ENCODE measurements at places on chromosomes 12 and 14.
A peak's percentile ranks its signal among the peaks of the same experiment; 100 is the strongest.

DNA sequence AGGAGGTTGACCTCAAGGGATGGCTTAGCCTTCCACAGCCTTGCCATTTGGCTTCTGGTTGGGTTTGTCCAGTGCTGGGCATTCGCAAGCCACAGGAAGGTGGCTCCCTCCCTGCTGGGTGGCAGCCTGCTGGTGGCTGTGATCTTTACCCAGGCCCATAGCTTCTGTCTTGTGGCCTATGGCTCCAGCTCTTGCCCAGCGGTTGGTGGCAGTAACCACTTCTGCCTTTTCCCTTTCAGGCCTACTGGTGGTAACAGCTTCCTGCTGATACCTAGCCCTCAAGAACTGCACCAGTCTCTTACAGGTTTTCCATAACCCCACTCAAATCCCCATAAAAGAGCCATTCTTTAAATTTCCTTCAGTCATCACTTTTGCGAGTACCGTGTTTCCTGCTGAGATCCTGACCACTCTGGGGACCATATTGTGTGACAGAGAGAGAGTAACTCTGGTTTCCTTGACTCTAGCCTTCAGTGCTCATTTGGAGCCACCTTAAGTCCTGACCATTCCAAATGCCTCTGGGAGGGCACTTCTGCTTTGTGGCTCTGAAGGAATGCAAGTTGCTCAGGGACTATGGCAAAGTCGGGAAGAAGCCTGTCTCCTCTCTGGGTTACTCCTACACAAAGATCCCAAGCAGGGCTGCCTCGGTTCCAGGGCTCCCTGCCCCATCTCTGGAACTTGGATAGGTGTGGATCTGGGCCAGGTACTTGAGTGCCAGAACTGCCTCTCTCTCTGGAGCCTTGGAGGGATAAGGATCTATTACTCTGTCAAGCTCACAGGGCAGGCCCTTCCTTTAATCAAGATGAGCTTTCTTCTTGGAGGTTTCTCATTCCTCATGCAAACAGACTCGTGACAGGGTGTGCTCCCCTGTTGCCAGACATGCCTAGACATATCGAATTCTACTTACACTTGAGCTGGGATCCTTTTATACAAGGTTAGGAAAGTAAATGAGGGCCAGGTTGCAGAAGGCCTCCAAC is 2.9 kb upstream of the NYNRIN start:
- DNase-seq: no peak

DNA sequence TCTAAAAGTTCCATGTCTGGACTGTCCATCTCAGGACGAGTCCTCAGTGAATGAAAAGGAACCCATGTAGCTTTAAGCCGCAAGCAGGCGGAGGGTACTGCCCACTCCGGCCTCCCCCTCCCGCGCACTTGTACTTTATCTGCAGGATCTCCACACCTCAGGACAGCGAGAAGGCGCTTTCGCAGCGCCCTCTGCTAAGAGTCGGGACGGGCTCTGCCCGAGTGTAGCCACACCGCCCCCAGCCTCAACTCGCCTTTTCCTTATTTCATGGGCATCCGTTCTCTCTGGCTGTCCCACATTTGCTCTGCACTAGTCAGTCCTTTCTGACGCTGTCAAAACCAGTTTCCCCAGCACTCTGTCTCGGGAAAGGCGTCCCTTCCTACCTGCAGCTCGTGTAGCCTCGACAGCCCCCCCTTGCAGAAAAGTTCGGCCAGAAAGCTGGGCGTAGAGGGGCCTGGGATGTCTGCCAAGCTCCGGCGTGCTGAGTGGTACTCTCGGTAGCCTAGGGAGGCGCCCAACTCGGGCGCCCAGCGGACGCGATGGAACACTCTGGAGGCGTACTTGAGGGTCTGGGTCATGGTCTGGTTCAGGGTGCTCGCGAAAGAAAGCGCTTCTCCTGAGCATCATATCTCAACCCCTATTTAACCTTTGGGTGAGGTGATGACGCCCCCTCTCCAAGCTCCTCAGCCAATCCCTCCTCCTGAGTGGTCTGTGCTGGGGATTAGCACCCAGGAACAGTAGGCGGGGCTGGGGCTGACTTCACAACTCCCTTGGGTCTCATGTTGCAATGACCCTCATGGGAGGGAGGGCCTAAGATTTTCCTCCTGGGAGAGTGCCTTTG is at the start of gene CYP27B1:
Gene CYP27B1 (minus strand): TSS at position 615 of the 841 bp plus-strand sequence. CDS start 37 bp downstream, at position 578.
- no peak for DNase-seq

DNA sequence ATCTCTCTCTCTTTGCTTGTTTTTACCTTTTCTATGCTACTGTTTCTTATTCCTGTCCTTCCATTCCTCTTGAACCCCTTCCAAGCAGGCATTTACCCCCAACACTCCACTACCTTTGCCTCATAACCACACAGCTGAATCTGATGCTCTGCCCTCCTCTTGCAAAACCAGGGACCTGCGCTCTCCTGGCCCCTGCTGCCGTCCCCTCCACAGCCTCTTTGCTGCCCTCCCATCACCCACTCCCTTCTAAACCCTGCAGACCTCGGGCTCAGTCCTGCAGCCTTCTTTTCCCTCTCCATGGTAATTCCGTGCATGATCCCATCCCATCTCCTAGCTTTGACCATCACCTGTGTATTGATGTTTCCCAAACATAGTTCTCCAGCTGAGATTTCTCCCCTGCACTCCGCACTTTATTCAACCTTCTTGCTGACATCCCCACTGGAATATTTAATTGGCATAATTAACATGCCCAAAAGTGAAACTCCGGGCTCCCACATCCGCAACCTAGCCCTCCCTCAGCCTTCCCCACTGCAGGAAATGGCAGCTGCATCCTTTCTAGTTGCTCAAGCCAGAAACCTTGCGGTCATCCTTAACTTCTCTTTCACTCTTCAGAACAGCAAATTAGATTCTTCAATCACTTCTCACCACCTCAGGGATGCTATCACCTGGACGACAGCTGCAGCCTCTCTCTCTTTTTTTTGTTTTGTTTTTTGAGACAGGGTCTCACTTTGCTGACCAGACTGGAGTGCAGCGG is 16.0 kb downstream of the FIGNL2 start:
- DNase-seq: no peak

GRCh38 chr14:22556021-22556989 is 32.7 kb downstream of the DAD1 start:
- peak; percentile 93 for DNase-seq

GRCh38 chr12:94033101-94033500 is 115.3 kb upstream of the PLXNC1 start:
- DNase-seq: no peak

DNA sequence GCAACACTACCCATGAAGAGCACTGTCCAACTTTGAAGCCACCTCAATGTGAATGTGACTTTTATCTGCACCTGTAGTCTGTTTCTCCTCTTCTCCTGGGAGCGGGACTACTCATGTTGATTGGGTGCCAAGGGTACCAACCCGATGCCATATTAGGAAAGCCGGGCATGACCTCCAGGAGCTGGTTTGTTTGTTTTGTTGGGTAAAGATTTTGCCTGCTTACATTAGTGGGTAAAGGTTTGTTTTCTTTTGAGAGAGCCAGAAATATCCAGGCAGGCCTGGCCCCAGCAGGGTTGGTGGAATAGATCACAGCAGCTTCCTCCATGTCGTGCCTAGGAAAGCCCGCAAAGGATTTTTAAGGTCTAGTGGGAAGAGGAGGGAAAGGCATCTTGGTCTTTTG is 19.7 kb upstream of the ITPK1 start:
- DNase-seq: no peak

GRCh38 chr14:75987201-75987970 is 1.8 kb downstream of the IFT43 start:
- no peak for DNase-seq

DNA sequence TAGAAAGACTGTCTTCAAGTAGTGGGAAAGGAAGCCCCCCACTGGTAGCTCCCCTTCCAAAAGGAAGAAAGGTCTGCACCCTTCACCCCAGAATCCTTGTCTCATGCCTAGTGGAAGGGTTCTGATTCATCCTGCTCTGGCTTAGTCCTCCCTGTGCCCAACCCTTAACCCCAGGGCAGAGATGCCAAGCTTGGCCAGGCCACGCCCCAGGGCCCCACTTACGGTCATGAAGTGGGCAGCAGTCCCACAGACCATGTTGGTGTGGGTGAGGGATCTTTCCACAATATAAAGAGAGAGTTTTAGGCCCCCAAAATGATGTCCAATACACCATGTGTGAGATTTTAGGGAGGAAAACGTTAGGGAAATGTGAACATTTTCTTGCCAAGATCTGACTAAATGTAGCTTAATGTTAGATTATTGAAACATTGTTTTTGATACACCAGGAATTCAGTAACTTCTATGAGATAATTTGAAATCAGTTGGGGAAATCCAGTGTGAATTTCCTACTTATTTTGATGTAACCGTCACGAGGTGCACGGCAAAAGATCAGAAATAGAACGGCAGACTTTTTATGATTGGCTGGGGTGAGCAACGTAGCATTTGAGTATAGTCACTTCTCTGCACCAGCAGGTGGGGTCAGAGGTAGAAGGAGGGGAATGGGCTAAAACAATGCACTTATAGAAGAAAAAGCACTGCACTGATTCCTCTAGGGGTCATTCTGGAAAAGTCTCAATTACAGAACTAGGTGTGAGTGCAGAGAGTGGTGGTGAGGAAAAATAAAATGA is 8.2 kb upstream of the SSPN start:
- DNase-seq: no peak

GRCh38 chr14:105144026-105144665 is 24.4 kb downstream of the JAG2 start:
- DNase-seq: no peak

DNA sequence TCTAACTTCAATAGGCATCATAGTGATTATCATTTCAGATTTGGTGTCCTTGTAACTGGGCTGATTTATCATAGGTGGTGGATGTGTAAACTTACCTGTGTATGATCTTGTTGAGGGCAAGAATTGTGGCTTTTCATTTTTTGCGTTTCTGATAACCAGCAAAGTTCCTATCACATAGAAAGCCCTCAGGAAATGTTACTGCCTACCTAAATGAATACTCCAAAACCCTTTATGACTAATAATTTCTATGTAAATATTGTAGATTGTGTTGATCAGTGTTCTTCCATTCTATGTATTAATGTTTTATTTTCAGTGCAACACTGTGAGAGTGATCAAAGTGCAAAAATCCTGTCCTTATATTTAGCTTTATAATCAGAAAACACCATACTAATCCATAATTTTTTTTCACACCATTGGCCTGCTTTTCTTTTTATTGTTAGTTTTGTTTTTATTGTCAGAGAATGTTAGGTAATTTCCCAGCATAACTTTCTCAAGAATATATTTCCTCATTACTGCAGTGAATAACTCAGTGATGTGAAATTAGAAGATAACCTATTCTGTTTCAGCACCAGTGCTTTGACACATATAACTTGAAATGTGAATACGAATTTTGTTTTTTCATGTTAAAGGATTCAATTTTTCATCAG is 94.1 kb downstream of the GPHN start:
- DNase-seq: no peak

GRCh38 chr12:53744751-53745150 is 7.0 kb downstream of the CISTR start:
- DNase-seq: no peak

- no peak for DNase-seq
Measured at GRCh38 chr14:20400589-20400964, 12.7 kb downstream of the TEP1 start.

- DNase-seq: no peak
Measured at GRCh38 chr12:38469715-38470114, 153.1 kb downstream of the ALG10B start.

All from CD8-positive, alpha-beta T cell (primary cell).